HAP-1 (cell line): ENCODE measurements at places on chromosomes 3 and 15.

- DNase-seq, result no peak
These were observed 129.4 kb downstream of the STT3B start for GRCh38 chr3:31661993-31662670.

GRCh38 chr3:136161516-136161915, 34.6 kb downstream of the MSL2 start:
- no peak for DNase-seq

DNA sequence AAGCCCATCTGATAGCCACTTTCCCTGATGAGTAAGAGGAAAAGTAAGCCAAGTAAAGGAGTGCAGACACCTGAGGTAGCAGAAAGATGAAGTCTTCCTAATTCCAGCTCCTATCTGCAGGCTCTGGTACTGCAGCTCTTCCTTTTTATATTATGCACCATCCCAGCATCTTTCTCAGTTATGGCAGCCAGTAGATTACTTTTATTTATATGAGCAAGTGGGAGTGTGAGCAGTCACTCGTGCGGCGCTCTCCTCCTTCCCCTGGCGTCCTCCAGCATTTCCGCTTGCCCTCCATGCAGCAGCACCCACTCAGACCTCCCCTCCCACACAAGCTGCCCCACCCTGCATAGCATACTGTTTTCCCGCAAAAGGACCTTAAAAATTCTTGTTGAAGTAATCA, 465.9 kb upstream of the DPPA4 start:
- DNase-seq, result no peak

DNA sequence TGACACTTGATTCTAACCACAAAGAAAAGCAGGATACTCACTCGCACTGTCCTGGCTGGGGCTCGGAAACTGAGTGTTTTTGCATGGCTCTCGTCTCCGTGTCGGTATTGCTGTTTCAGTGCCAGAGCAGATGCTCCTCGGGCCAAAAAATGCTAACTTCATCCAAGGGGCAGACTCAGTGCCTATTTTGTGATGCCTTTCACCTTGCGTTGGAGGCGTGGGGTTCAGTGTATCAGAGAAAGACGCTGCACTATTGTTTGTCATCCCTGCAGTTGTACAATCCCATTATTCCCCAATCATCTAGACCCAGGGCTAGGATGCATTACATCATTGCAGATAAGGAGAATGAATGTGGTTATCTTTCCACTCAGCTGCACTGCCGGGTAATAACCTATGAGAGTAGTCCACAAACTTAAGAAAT, 1.4 kb downstream of the CACNA2D3 start:
- DNase-seq, result no peak

GRCh38 chr3:58049143-58049785, 41.0 kb downstream of the FLNB start:
- peak; percentile 74 for DNase-seq

DNA sequence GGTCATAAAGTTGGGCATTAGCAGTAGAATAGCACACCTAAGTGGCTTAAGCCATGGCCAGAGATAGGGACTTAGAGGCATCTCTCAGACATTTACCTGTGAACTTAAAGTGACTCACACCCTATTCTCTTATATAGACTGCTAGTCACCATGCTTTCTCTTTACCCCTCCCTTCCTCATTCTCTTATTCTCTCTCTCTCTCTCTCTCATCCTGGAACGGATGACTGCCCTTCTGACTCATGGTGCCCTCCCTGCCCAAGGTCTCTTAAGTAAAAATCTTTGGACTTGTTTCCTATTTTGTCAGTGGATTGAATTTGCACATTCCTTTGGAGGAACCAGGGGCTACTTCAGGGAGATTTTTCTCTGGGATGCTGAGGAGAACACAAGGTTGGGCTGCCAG, 58.8 kb downstream of the NPAP1 start:
- no peak for DNase-seq

DNA sequence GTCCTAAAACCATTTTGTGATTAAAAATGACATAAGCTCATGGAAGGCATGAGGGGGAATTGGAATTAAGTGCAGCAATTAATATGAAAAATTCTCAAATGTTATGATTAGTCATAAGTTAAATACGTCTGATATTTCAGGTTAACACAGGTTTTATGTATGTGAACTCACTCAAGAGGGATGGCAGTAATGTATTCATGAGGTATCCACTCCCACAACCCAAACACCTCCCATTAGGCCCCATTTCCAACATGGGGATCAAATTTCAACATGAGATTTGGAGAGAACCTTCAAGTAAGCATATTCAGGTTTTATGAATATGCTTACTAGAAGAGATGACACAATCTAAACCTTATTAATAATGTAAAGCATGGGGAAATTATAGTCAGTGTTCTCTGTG, 41.6 kb upstream of the IL20RB start:
- DNase-seq, result no peak

DNA sequence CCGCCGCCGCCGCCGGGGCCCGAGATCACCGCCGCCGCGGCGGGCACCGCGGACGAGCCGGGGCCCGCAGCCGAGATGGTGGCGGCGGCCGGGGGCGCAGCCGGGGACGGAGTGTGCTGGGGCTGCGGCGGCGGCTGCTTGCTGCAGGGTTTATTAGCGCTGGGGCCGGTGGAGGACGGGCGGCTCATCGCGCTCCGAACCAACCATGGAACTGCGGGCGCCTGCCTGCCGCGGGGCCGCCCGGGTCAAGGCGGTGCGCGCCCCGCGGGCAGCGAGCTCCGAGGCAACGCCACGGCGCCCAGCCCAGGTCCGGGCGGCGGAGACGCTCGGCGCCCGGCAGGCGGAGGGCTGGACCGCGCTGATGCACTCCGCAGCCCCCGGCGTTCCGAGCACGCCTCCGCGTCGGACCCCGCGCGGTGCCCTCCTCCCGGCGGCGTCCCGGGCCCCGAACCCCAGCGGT, 277 bp downstream of the SIAH2 start:
- no peak for DNase-seq

- DNase-seq, result no peak
These were observed 107.5 kb downstream of the SLC49A4 start for GRCh38 chr3:122902326-122902725.

GRCh38 chr15:38040615-38041014, 106.2 kb downstream of the TMCO5A start:
- DNase-seq, result no peak

- no peak for DNase-seq
These were observed 537.3 kb downstream of the OCA2 start for GRCh38 chr15:27561816-27562215.
